ENCODE measurements at places on chromosomes 16 and 17.

- H3K4me1 ChIP-seq: peaks cover 47% of the 10 kb centered on the region
- no peaks in the 10 kb centered on the region for H3K36me3 ChIP-seq
- H3K4me3 ChIP-seq: no peak overlapping the region
Observed at GRCh38 chr17:50633683-50634082, 998 bp upstream of the ABCC3 start.

DNA sequence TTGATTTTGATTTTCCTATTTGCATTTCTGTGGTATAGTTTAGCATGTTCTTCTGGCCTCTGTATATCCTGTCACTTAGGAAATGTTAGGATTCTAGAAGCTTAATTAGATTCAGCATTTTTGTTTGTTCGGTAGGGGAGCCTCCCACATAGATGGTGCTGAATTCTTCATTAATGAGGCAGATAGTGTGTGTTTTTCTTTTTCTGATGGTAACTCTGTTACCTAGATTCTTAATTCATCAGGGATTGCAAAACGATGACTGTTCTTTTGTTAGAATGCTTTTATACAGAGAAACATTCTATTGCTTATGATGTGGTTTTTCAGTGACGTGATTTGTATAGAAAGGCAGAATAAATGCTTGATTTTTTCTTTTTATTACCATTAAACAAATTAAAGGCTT is 19.0 kb downstream of the BANP start:
- DNase-seq: no peak
- no peak overlapping the region for H3K27ac ChIP-seq
- peaks cover 7% of the 10 kb centered on the region for H3K4me1 ChIP-seq
- peaks cover 6% of the 10 kb centered on the region for H3K36me3 ChIP-seq

DNA sequence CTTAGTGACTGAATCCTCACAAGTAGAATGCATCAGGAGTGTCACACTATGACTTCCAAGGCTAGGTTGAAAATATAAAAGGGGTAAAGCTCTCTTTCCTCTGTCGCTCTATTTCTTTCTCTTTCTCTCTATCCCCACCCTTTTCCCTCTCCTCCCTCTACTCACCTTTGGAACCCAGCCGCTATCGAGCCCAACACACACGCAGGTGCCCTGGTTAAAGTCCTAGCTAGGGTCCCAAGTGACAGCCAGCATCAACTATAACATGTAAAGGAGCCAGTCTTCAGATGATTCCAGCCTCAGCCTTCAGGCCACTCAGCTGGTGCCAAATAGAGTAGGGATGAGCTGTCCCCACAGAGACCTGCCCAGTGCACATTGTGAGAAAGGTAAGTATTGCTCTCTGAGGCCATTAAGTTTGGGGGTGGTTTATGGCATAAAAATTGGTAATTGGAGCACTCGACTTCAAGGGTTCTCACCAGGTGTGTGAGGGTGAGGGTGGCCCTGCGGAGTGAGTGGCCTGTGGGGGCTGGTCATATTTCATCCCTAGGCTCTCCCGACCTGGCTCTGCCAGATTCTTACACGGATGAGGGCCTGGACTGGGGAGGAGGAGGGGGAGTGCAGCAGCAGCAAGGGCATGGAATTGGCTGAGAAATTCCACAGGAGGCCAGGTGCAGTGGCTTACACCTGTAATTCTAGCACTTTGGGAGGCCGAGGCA is 14.9 kb upstream of the C16orf54 start:
- H3K4me3 ChIP-seq: peak overlapping the region; percentile 6
- H3K4me1 ChIP-seq: peaks cover 36% of the 10 kb centered on the region
- H3K27me3 ChIP-seq: no peaks in the 10 kb centered on the region
- no peaks in the 10 kb centered on the region for H3K36me3 ChIP-seq

DNA sequence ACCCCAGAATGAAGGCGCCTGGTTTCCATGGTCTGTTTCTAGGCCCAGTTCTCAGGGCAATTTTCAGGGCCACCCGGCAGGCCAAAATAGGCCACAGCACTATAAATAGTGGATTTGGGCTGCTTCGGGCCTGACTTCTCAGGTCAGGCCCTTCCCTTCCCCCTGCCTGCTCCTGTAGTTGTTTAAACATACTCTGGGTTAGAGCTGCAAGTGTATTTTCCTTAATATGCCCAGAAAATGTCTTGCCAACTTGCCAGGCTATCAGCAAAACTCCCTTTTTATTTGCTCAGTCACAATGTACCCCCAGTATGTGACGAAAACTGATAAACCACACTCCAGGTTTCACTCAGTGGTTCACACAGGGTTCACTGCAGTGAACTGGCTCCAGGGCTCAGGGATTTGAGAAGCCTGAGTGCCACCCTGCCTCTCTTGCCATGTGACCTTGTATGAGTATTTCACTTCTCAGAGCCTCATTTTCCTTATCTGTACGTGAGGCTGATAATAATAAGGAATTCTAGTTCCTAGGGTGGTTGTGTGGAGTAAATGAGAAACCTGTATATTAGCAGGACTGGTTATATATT is 76.5 kb downstream of the GPRC5B start:
- H3K27me3 ChIP-seq: no peaks in the 10 kb centered on the region
- DNase-seq: peak; percentile 90
- H3K4me3 ChIP-seq: no peak overlapping the region
- H3K36me3 ChIP-seq: no peaks in the 10 kb centered on the region

DNA sequence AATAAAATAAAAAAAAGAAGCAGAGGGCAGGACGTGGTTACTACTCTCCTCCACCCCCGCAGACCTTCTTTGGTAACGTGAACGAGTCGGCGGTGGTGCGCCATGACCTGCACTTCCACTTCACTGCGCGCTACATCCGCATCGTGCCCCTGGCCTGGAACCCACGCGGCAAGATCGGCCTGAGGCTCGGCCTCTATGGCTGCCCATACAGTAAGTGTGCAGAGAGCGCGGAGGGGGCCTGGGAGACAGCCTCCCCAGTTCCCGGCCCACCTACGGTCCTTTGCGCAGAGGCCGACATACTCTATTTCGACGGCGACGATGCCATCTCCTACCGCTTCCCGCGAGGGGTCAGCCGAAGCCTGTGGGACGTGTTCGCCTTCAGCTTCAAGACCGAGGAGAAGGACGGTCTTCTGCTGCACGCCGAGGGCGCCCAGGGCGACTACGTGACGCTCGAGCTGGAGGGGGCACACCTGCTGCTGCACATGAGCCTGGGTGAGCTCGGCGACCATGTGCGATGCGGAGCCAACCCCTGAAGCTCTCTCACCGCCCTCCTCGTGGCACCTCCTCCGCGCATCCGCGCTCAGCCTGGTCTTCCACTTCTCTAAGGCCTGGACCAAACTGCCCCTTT is 2.7 kb downstream of the CNTNAP1 start:
- peaks cover 61% of the 10 kb centered on the region for H3K4me1 ChIP-seq
- no peak overlapping the region for H3K27ac ChIP-seq
- no peaks in the 10 kb centered on the region for H3K36me3 ChIP-seq
- no peak for DNase-seq

DNA sequence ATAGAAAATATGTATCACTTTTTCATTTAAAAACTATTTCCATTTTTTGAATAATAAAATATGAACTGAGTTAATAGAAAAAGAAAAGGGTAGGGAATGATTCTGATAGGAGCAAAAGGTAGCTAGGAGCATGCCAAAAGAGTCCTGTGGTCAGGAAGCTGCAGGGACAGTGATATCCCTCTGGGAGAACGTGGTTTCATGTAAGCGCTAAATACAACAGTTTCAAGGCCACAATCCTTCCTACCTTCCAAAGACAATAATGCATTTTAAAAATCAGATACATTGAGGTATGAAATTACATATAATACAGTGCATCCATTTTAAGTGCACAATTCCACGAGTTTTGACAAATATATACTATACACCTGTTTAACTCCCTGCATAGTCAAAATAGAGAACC is 55.8 kb downstream of the CCDC182 start:
- H3K36me3 ChIP-seq: peaks cover 7% of the 10 kb centered on the region
- no peaks in the 10 kb centered on the region for H3K27me3 ChIP-seq
- no peak overlapping the region for H3K27ac ChIP-seq
- no peaks in the 10 kb centered on the region for H3K4me1 ChIP-seq
- no peak for DNase-seq
- H3K4me3 ChIP-seq: no peak overlapping the region

DNA sequence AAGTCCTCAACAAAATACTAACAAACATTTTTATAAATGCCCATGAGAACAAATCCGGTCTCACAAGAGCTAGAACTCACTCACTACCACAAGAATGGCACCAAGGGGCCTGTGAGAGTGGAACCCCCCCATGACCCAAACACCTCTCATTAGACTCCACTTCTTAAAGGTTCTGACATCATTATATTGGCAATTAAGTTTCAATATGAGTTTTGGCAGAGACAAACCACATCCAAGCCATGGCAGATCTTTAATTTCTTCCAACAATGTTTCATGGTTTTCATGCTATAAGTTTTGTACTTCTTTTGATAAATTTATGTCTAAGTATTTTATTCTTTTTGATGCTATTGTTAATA is 30.0 kb upstream of the ATP2A3 start:
- DNase-seq: no peak
- H3K27ac ChIP-seq: no peak overlapping the region
- H3K4me3 ChIP-seq: no peak overlapping the region
- H3K4me1 ChIP-seq: no peaks in the 10 kb centered on the region

GRCh38 chr16:81608523-81609209 is 164.1 kb downstream of the CMIP start:
- no peak overlapping the region for H3K27ac ChIP-seq
- no peak for DNase-seq
- H3K36me3 ChIP-seq: peaks cover 55% of the 10 kb centered on the region
- H3K27me3 ChIP-seq: no peaks in the 10 kb centered on the region
- H3K4me3 ChIP-seq: no peak overlapping the region

DNA sequence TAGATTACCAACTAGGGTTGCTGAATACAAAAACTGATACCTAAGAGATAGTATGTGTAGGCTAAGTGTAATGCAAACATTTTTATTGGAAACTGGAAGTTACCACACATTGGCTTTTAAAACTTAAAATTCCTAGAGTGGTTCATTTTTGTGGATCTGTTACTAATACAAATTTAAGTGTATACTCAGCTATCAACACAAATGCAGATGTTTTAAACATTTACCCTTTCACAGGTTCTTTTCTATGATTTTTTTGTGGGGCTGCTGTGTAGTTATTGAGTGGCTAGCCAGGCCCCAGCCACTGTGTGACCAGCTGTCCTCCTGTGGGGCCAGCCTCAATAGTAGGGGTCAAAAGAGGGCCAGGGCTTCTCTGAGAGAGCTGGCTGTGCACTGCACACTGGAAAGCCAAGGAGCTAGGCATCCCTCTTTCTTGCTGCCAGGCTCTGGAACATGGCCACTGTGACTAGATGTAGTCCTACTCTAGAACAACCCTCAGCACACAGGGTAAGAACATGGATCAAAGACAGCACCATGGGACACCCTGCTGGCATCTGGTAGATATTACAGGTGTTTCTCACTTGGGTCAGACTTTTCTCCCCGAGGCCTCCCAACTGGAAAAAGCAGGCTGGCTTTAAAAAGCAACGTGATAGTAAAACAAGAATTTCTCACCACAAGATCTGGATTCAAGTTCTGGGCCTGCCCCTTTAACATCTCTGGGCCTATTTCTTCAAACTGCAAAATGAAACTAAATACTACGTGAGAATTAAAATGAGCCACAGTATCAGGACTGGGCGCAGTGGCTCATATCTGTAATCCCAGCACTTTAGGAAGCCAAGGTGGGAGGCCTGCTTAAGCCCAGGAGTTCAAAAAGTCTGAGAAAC is 7.3 kb upstream of the VEZF1 start:
- DNase-seq: peak; percentile 76
- peaks cover 2% of the 10 kb centered on the region for H3K36me3 ChIP-seq
- H3K27me3 ChIP-seq: no peaks in the 10 kb centered on the region
- H3K4me1 ChIP-seq: peaks cover 6% of the 10 kb centered on the region

DNA sequence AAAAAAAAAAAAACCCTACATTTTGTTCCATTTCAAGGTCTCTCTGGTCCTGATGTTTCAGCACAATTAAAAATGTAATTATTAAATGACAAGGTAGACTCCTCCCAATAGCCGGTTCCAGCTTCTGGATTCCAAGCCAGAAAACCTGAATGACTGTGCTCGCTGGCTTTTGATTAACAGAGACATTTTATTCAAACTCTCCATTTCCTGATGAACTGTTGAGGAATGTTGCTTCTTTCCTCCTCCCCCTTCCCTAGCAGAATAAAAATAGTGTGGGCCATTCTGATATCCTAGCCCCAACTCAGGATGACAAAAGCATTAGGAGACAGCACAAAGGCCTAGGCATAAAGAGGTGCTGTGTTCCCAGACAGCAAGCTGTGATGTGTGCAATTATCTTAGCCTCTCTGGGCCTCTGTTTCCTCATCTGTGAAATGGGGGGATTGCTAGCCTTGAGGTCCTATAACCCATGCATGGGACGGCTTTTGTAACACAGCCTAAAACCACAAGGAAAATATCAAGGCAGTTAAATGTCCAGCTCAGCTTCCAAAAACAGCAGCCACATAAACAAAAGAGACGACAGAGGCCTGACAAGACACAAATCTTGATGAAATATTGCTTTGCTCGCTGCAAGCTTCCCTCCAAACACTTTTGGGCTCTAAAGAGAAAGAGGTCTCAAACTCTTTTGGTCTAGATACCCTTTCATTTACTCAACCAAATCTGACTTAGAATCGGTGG is 127.2 kb upstream of the RCVRN start:
- no peak overlapping the region for H3K4me3 ChIP-seq
- no peaks in the 10 kb centered on the region for H3K27me3 ChIP-seq
- peaks cover 11% of the 10 kb centered on the region for H3K4me1 ChIP-seq
- DNase-seq: no peak

DNA sequence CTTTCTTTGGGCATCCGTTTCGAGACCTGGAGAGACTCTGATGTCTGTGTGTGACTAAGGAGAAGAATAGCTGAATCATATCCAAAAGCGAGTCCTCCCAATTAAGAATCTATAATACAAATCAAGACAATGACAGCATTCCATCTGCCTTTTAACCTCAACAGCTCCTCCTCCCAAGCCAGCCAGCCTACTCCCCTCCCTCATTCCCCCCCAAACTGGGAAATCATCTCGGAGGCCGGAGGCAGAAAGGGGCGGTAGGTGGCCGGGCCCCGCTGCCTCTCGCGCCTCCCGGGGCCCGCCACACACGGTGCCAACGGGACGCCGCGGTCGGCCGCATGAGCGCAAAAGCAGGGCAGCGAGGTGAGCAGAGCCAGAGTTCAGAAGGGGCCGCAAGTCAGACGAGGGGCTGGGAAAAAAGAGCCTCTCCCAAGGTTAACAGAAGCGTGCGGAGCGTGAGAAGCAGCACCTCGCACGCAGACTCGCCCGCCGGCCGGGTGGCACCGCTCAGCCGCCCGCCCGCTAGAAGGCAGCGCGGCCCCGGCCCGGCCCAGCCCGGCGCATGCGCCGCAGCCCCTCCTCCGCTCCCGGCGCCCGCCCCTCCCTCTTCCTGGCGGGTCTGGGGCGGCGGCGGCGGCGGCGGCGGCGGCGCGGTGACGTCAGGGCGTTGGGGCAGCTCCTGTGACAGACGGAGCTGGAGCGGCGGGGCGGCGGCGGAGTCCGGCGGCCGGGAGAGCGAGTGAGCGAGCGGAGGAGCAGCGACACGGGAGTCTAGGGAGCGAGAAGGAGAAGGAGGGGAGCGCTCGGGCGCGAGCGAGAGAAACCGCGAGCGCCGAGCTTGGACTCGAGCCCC is at the start of gene PAFAH1B1:
TSS of gene PAFAH1B1 (plus strand) at position 684 of the 850 bp plus-strand sequence. CDS start 44,635 bp downstream, outside the sequence.
- peak within 1 kb of the TSS; percentile 98 for H3K27ac ChIP-seq
- H3K36me3 ChIP-seq: no peaks in the 10 kb centered on the region
- H3K4me1 ChIP-seq: peaks cover 7% of the 10 kb centered on the region
- H3K4me3 ChIP-seq: peak within 1 kb of the TSS; percentile 98
- DNase-seq: peak; percentile 83
- H3K27me3 ChIP-seq: no peaks in the 10 kb centered on the region
